Esophagus muscularis mucosa (tissue), 4 donors: ENCODE measurements at places on chromosomes 6 and 20. TPM values are rescaled to one million over a fixed set of nuclear protein-coding genes. Genes with fewer than 3 reads are reported as not detected.

PNLDC1 gene
- not detected for total RNA-seq

POU3F2 gene
- total RNA-seq: not detected

SDCBP2 gene
- total RNA-seq: 2.1 TPM

HUS1B gene
- total RNA-seq: 1.7 TPM

CDSN gene
- not detected for total RNA-seq

RBBP8NL gene
- not detected for total RNA-seq

SNAI1 gene
- total RNA-seq: 0.83 TPM

CLVS2 gene
- 0.33 TPM for total RNA-seq

KCNQ2 gene
- 1.6 TPM for total RNA-seq

SPDEF gene
- not detected for total RNA-seq

DNA sequence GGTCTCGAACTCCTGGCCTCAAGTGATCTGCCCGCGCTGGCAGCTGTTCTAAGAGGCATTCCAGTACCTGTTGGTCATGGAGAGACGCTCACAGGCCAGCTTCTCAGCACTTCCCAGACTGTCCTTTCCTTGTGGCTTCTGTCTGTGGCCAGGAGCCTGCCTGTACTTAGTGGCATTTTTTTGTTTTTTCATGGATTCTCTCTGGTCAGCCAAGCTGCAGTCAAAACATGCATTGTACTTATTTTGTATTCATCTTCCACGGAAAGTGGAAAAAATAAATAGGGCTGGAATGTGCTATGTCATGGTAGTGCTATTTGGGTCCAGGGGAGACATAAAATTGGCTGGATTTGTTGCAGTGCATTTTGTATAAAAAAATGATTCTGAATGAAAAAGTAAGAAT is 29.1 kb downstream of the ZDHHC14 start:
- no peak overlapping the region for H3K4me3 ChIP-seq
- H3K27ac ChIP-seq: no peak overlapping the region
- H3K27me3 ChIP-seq: no peaks in the 10 kb centered on the region
- DNase-seq: no peak
- H3K4me1 ChIP-seq: peaks cover 2% of the 10 kb centered on the region

DNA sequence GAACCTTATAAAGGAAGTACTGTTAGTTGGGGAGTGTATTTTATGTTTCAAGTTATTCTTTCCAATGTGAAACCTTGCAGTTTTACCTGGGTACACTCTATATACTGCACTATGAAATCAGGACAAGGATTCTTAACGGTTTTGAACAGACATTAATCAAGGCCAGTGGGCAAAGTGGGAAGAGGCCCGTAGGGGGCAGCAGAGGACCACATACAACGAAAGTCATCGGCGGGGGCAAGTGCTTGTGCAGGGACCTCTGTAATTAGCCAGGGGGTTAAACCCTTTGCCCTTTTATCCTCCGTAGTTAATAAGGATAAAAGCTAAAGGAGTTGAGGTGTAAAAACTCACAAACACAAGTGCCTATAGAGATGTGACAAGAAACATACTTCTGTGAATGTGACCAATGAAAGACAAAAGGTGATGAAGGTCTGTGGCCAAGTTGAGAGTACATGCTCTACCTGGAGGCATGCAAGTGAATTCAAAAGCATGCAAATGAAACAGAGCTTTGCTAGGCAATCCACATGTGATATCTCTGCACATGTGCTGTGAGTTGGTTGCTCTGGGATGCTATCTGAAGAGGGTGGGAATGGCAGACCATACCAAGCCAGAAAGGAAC is 392.7 kb upstream of the MAN1A1 start:
- DNase-seq: no peak
- no peak overlapping the region for H3K27ac ChIP-seq
- no peaks in the 10 kb centered on the region for H3K36me3 ChIP-seq
- no peak overlapping the region for H3K4me3 ChIP-seq
- no peaks in the 10 kb centered on the region for H3K4me1 ChIP-seq

DNA sequence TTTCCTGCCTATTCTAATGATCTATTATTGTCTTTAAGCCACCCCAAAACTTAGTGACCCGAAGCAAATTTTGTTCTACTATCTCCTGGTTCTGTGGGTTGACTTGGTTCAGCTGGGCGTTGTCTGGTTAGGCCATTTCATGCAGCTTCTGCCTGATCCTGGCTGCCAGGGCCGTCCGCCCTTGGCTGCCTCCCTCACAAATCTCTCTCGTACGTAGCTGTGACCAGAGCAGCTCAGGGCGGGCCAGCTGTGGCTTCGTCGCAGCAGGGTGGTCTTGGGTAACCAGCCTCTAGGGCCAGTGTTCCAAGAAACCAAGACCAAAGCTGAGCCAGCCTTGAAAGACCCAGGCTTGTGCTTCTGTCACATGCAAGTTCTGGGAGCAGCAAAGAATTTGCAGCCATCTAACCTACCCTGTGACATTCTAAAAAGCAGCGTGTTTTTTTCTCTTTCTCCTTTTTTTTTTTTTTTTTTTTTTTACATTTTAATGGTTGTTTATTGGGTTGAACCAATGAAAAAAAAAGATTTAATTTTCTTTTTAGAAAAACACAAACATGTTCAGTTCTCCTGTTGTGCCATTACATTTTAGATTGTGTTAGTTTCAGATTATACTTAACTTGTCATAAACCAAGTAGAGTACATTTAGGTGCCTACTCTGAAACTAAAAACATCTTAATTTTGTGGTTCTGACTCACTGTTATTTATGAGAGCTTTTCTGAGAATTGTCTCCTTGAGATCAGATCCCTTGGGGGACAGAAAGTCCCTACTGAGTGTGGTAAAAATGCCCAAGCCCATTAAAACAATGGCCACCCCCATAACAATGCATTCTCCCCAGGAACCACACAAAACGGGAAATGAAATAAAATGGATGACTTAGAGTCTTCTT is 83.9 kb downstream of the ZDHHC14 start:
- H3K27me3 ChIP-seq: no peaks in the 10 kb centered on the region
- no peaks in the 10 kb centered on the region for H3K36me3 ChIP-seq
- H3K27ac ChIP-seq: no peak overlapping the region
- H3K4me3 ChIP-seq: no peak overlapping the region
- peak; percentile 37 for DNase-seq

DNA sequence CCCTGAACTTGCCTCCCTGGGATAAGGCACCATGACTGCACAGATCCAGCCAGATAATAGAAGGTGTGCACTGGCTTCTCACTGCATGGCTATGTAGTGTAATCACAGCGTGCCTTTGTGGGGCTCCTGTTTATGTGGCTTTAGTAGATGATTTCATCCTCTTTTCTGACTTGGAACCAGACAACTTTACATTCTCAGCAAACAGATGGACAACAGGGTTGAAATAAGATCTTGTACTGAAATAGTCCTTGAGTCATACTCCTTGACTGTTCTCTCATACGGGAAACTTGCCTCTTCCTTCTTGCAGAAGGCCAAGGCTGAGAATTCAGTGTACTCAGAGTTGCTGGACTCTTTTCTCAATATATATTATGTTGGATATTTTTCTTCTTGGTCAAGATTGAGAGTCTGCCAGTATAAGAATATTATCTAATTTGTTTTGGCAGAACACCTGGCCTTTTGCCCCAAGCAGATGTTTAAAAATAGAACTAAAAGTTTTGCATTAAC is 25.0 kb upstream of the RNF144B start:
- peak; percentile 57 for DNase-seq
- H3K36me3 ChIP-seq: no peaks in the 10 kb centered on the region
- no peak overlapping the region for H3K4me3 ChIP-seq
- H3K27me3 ChIP-seq: no peaks in the 10 kb centered on the region
- H3K4me1 ChIP-seq: peaks cover 15% of the 10 kb centered on the region

GRCh38 chr6:12111363-12111670 is 99.2 kb downstream of the HIVEP1 start:
- H3K27me3 ChIP-seq: no peaks in the 10 kb centered on the region
- no peak overlapping the region for H3K27ac ChIP-seq
- no peaks in the 10 kb centered on the region for H3K4me1 ChIP-seq
- peaks cover 16% of the 10 kb centered on the region for H3K36me3 ChIP-seq
- H3K4me3 ChIP-seq: no peak overlapping the region

GRCh38 chr6:145241039-145241438 is 494.3 kb downstream of the EPM2A start:
- no peak for DNase-seq
- H3K27ac ChIP-seq: no peak overlapping the region
- H3K4me3 ChIP-seq: no peak overlapping the region
- H3K27me3 ChIP-seq: no peaks in the 10 kb centered on the region
- no peaks in the 10 kb centered on the region for H3K4me1 ChIP-seq

GRCh38 chr6:28643017-28643740 is 117.5 kb downstream of the GPX5 start:
- no peaks in the 10 kb centered on the region for H3K27me3 ChIP-seq
- no peak overlapping the region for H3K4me3 ChIP-seq
- no peak for DNase-seq

DNA sequence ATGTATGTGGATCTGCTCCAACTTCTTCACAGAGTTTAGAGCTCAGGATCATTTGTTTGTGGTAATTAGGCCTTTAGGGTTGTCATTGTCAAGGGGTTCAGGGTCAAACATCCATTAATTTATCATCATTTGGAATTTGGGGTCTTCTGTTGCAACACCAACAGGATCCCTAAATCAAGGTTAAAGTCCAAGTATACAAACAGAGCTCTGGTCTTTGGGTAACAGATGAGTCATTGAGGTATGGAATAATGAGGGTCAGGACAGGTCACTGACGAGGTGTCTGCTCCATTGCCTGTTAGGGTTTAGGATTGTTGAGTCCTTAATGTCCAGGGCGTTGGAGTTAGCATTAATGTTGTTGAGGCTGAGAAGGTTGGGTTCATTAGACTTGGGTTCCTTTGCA is 47.6 kb downstream of the PRND start:
- H3K36me3 ChIP-seq: no peaks in the 10 kb centered on the region
- no peaks in the 10 kb centered on the region for H3K4me1 ChIP-seq
- H3K27ac ChIP-seq: no peak overlapping the region
- no peak for DNase-seq
- no peak overlapping the region for H3K4me3 ChIP-seq

- no peaks in the 10 kb centered on the region for H3K27me3 ChIP-seq
- H3K27ac ChIP-seq: no peak overlapping the region
- DNase-seq: no peak
- no peak overlapping the region for H3K4me3 ChIP-seq
- H3K36me3 ChIP-seq: no peaks in the 10 kb centered on the region
Observed at GRCh38 chr6:40718401-40718800, 131.2 kb upstream of the LRFN2 start.

- H3K27me3 ChIP-seq: no peaks in the 10 kb centered on the region
- no peak for DNase-seq
- H3K4me3 ChIP-seq: no peak overlapping the region
- H3K4me1 ChIP-seq: no peaks in the 10 kb centered on the region
Observed at GRCh38 chr6:53244958-53245357, 96.3 kb upstream of the GCM1 start.

GRCh38 chr20:34703424-34704176 is 544 bp upstream of the TP53INP2 start:
- peak overlapping the region; percentile 100 for H3K27ac ChIP-seq
- H3K36me3 ChIP-seq: no peaks in the 10 kb centered on the region
- H3K27me3 ChIP-seq: no peaks in the 10 kb centered on the region
- peak overlapping the region; percentile 88 for H3K4me3 ChIP-seq
- no peak for DNase-seq
- H3K4me1 ChIP-seq: peaks cover 34% of the 10 kb centered on the region

- H3K4me3 ChIP-seq: no peak overlapping the region
- H3K27ac ChIP-seq: no peak overlapping the region
Observed at GRCh38 chr6:444653-445275, 53.2 kb downstream of the IRF4 start.

DNA sequence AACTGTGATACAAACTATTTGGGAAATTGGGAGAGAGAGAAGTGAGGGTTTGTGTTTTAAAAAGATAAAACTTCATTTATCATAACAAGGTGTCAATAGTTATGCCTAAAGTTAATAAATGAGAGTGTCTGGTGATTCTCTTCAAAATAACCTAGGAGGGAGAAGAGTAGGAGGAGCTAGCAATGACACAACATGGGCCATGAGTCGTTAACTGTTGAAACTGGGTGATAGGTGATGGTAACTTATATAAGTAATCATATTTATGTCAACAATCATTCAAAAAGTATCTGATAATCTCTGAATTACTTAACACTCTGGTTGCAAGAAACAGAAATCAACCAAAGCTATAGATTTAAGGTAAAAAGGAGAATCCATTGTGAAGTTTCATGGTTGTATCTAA is 46.8 kb upstream of the INSM1 start:
- peaks cover 5% of the 10 kb centered on the region for H3K27me3 ChIP-seq
- no peaks in the 10 kb centered on the region for H3K4me1 ChIP-seq
- H3K4me3 ChIP-seq: no peak overlapping the region
- no peak for DNase-seq
- no peak overlapping the region for H3K27ac ChIP-seq
- H3K36me3 ChIP-seq: no peaks in the 10 kb centered on the region
